LNCaP clone FGC (cell line): ENCODE measurements at places on chromosomes 11 and 22.

- DNase-seq = no peak
Observed at GRCh38 chr11:19873730-19874129, 161.1 kb downstream of the NAV2 start.

- no peak for DNase-seq
Observed at GRCh38 chr22:19620742-19621371, 93.4 kb upstream of the SEPTIN5 start.

DNA sequence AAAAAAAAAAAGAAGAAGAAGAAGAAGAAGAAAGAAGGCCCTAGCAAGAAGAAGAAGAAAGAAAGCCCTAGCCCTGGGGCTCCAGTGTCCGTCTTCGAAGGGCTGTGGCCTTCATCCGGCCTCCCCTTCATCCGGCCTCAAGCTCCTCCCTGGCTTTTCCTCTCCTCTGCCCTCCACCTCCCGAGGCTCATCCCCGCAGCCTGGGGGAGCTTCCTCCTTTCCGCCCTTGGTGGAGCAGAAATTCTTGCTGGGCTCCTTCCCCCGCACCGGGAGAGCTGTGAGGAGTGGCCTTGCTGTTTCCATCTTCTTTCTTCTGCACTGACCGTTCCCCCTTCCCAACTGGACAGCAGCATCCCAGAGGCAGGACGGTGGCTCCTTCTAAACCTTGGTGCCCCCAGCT is 9.5 kb upstream of the LTO1 start:
- DNase-seq = no peak

- DNase-seq = no peak
Observed at GRCh38 chr11:111406589-111406988, 27.5 kb upstream of the POU2AF1 start.

GRCh38 chr22:42334875-42335512 is 64.5 kb upstream of the TCF20 start:
- no peak for DNase-seq

GRCh38 chr11:20110908-20111669 is 49.2 kb downstream of the DBX1 start:
- DNase-seq = peak; percentile 35

DNA sequence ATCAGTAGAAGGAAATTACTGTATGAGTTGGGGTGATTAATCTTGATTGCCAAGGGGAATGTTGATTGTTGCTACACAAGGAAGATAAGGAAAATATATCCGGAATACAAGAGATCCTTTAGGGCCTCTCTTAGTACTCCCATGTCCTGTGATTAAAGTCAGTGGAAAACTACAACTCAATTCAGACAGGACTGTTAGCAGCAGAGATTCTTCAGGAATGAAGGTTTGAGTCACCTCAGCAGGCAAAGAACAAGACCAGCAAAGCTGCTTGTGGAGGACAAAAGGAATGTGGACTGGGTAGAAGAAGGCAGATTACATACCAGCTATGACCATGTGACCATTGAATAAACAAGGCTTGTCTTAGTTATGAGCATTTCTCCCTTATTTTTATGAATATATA is 478.2 kb downstream of the BUD13 start:
- DNase-seq = no peak

DNA sequence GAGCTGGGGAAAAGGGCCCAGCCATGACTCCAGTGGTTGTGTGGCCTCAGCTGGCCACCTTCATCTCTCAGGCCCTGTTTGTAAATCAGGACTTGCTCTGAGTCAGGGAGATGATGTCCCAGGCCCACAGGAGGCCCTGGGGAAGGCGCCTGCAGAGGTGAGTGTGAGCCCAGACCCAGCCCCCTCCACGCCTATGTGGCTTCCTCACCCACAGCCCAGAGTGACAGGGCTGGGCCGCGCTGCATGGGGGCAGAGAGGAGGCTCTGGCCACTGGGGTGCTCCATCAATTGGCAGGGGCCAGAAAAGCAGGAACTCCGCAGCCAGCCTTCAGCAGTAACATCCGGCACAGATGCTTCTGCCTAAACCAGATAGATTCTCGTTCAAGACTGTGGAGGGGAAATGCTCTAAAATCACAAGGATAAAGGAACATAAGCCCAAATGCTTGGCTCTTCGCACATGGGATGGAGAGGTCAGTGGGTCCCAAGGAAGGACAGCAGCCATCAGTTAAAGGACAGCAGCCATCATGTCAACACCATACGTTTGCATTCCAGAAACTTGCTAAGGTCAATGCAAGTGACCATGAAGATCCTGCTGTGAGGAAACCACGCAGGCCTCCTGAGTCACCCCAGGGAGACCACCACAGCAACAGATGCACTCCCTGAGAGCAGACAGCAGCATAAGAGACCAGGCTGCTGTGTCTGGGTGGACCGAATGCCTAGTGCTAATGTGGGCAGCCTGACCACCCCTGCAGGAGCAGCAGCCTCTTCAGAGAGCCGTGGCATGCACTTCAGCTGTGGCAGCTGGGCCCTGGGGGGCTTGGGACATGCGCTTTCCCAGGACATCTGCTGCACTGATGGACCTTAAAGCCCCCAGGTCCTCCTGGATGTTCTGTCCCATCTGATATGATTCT is 28.3 kb downstream of the OSBPL5 start:
- no peak for DNase-seq

- DNase-seq = no peak
Observed at GRCh38 chr11:75583718-75584658, 21.9 kb downstream of the SERPINH1 start.

GRCh38 chr22:42438293-42438650 is 6.1 kb upstream of the NFAM1 start:
- DNase-seq = no peak

- DNase-seq = peak; percentile 26
Observed at GRCh38 chr11:102427068-102427467, 25.5 kb downstream of the TMEM123 start.

- no peak for DNase-seq
Observed at GRCh38 chr22:25928038-25928437, 186.1 kb downstream of the MYO18B start.

GRCh38 chr11:126740846-126741245 is 259.7 kb downstream of the KIRREL3 start:
- no peak for DNase-seq

GRCh38 chr11:130979386-130979972 is 63.2 kb upstream of the SNX19 start:
- DNase-seq = peak; percentile 2

- peak; percentile 74 for DNase-seq
Observed at GRCh38 chr22:50529897-50530579, at the start of gene TYMP. Gene TYMP (minus strand): TSS chr22:50530012. CDS start chr22:50529709, 303 bp downstream.

DNA sequence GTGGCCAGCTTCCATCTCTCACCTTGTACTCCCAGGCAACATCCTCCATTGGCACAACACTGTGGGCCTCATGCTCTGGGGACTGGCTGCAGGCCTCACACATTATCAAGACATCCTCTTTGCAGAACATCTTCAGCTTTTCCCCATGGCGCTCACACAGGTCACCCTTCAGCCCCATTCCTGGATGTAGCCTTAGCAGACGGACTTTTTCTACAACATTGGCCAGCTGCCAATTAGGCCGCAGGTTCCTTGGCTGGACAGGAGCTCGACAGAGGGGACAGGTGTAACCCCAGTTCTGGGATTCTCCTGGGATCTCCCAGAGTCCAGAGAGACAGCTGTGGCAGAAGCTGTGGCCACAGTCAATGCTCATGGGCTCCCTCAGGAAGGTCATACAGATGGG is 3.0 kb downstream of the TRIM68 start:
- no peak for DNase-seq

DNA sequence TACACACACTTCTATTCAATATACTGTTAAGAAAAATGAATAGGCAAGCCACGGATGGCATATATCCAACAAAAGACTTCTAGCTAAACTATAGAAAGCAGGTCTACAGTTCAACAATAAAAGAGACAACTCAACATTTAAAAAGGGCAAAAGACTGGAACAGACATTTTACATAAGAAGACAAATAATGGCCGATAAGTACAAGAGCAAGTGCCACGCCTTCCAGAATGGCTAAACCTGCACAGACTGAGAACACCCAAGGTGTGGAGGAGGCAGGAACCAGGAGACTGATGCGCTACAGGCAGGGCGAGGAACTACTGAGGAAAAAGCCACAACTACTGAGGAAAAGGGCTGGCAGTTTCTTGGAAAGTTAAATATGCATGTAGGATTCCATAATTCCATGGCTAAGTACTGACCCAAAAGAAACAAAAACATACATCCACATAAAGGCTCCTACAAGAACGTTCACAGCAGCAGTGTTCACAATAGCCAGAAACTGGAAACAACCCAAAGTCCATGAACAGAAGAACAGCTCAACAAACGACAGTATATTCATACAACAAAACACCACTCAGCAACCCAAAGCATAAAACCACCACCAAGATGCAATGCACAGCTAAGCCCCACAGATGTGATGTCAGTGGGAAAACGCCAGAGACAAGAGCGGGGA is 9.6 kb upstream of the MOB2 start:
- DNase-seq = no peak
